Stimulated activated CD4-positive, alpha-beta T cell treated with anti-CD3 and anti-CD28 coated beads, Interleukin-4, amount 100 ng/mL, for 4 hours (primary cell): ENCODE measurements at places on chromosomes 4 and X.

DNA sequence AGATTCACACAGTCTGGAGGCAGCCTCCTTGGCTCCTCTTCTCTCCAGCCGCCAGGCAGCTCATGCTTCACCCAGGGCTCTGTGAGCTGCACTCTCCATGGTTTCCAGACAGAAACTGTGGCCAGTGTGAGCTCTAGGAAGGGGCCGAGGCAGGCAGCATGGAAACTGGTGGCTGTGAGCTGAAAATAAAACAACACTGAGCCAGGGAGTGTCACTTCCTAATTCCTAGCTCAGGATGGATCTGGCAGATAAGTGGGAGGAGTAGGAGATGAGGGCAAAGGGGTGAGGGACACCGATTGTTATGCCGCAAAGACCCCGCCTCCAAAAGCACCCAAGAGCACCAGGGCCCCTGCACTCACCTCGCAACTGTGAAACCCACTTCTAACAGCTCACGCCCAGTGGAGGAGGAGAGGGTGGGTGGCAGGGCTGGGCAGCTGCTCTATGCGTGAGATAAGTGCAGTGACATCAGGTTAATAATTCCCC lies 69.8 kb downstream of the FHDC1 start:
- no peak for DNase-seq

- no peak for DNase-seq
Observed at GRCh38 chr4:136731025-136731424, 801.3 kb downstream of the PCDH18 start.

DNA sequence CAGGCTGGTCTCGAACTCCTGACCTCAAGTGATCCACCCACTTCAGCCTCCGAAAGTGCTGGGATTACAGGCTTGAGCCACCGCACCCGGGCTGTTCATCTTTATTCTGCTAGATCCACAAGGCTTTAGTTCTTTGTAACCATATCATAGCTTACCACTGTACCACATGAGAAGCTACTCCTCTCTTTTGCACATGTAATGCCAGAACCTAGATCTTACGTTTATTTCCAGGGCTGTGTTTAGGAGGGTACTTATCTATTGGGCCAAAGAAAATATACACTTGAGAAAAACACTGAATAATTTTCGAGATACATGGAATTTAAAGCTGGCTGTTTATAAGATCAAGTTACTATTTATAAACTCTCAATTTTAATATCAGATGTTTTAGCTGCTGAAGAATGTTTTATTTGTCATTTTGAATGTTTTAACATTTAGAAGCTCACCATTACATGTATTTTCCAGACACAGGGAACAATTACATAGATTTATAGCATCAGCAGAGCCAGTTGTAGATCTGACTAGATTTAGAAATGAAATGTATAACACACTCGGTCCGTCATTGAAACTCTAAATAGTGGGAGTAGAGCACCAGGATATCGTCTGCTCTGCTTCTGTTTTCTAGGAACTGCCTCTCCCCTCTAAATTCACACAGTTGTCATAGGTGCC lies 155.3 kb upstream of the HAND2 start:
- DNase-seq, result no peak

- DNase-seq, result no peak
Observed at GRCh38 chrX:19578956-19579355, 63.6 kb upstream of the MAP3K15 start.

DNA sequence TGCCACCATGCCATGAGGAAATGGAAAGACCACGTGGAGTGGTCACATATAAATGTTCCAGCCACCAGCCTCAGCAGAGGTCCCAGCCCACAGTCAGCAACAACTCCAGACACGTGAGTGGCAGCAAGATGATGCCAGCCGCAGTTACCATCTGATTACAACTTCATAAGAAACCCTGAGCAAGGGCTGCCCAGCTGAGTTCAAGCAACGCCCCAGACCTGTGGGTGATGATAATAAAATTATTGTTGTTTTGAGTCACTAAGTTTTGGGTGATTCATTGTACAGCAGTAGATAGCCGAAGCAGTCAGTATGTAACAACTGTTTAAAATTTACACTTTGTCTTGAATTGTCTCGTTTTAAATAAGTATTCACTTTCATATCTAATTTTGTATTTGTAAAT lies 5.8 kb upstream of the CCNG2 start:
- DNase-seq, result no peak

DNA sequence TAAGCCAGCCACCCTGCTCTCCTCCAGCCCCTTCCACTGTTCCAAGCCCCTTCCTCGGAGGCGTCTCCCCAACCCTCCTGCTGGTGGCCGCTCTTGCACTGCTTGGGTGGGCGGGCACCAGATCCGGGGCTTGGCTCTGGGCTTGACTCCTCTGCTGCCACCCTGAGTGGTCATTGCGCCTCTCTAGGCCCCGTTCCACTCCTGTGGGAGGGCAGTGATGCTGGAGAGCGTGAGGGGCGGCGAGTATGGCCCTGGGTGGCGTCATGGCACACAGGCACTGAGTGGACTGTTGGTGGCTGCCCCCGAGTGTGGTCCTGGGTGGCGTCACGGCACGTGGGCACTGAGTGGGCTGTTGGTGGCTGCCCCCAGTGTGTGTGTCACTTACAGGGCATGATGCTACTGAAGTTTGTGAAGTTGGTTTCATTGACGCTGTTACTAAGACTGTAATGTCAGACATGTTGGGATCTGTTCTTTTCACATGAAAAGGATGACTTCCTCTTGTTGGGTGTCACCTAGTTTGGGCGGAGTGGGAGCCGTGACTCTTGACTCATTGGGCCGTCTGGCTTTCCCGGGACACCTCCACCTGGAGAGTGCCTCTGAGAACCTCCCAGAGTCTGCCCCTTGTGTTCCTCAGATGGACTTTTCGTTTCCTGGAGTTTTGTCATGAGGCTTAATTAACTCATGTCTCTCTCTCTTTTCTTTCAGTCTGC lies 55.9 kb upstream of the HGFAC start:
- no peak for DNase-seq

GRCh38 chr4:119053245-119053644 lies 82.4 kb upstream of the MYOZ2 start:
- DNase-seq, result no peak

- DNase-seq, result no peak
Observed at GRCh38 chr4:165970703-165971420, 97.8 kb downstream of the TLL1 start.

- DNase-seq, result no peak
Observed at GRCh38 chr4:11532138-11532537, 103.4 kb upstream of the HS3ST1 start.

GRCh38 chrX:69501429-69501828 lies 2.7 kb upstream of the NALF2 start:
- no peak for DNase-seq
